ENCODE measurements at places on chromosomes 7 and 10. TPM values are rescaled to one million over a fixed set of nuclear protein-coding genes. Genes with fewer than 3 reads are reported as not detected.

PRTFDC1 gene
- total RNA-seq, result 2.9 TPM

ZFAND4 gene
- total RNA-seq, result 21.1 TPM

ENTPD1 gene
- 150 TPM for total RNA-seq

MGMT gene
- 17.0 TPM for total RNA-seq

ARMH3 gene
- 25.9 TPM for total RNA-seq

VPS37D gene
- total RNA-seq, result not detected

GRCh38 chr7:47704936-47705335, 123.0 kb upstream of the TNS3 start:
- no peaks in the 10 kb centered on the region for H3K36me3 ChIP-seq
- no peak overlapping the region for H3K27ac ChIP-seq
- no peak overlapping the region for H3K4me3 ChIP-seq
- DNase-seq, result no peak
- H3K27me3 ChIP-seq, result no peaks in the 10 kb centered on the region

GRCh38 chr10:33749067-33749735, 414.7 kb upstream of the NRP1 start:
- H3K4me1 ChIP-seq, result no peaks in the 10 kb centered on the region
- no peaks in the 10 kb centered on the region for H3K27me3 ChIP-seq
- no peak for DNase-seq
- H3K27ac ChIP-seq, result no peak overlapping the region
- H3K36me3 ChIP-seq, result no peaks in the 10 kb centered on the region

TAC1 gene
- total RNA-seq, result not detected

- H3K4me3 ChIP-seq, result no peak overlapping the region
- no peak for DNase-seq
- peaks cover 36% of the 10 kb centered on the region for H3K27me3 ChIP-seq
- H3K36me3 ChIP-seq, result no peaks in the 10 kb centered on the region
- no peak overlapping the region for H3K27ac ChIP-seq
These were observed 81.2 kb downstream of the MKX start for GRCh38 chr10:27664461-27664860.

CCDC172 gene
- not detected for total RNA-seq

DNA sequence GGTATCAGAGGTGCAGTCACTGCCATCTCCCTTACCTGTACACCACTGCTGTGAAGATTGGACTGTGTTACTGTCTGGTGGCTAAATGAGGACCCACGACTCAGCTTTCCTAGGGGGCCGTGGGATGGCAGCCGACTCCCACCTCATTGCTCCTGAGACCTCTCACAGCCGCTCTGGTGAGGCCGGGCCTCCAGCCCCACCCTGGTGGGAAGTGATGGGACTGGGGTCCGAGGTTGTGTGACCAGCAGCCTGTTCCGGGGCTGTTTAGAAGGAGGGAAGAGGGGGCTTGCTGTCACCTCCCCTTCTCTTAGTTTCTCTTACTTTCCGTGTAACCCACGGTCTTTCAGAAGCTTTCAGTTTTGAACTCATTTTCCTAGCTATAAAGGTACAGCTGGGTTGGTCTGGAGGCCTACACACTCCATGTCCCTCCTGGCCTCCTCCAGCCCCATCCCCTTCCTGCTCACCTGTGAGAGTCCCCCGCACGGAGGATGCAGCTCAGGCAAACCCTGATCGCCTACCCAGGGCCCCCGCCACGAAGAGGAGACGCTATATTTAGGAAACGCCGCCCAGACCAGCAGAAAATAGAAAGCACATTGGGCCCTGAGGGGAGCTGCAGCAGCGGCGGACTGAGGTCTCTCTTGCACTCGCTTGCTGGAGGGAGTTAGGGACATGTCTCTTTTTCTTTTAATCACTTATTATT, 4.6 kb downstream of the EMX2 start:
- DNase-seq, result no peak
- H3K27me3 ChIP-seq, result peaks cover 90% of the 10 kb centered on the region
- no peak overlapping the region for H3K27ac ChIP-seq
- H3K36me3 ChIP-seq, result peaks cover 3% of the 10 kb centered on the region

- H3K4me3 ChIP-seq, result no peak overlapping the region
- H3K36me3 ChIP-seq, result peaks cover 3% of the 10 kb centered on the region
- H3K27me3 ChIP-seq, result no peaks in the 10 kb centered on the region
- DNase-seq, result no peak
- no peak overlapping the region for H3K27ac ChIP-seq
These were observed 9.9 kb downstream of the LRRC4 start for GRCh38 chr7:128021366-128021765.

- DNase-seq, result no peak
- H3K4me1 ChIP-seq, result no peaks in the 10 kb centered on the region
- H3K27ac ChIP-seq, result no peak overlapping the region
- no peak overlapping the region for H3K4me3 ChIP-seq
- no peaks in the 10 kb centered on the region for H3K36me3 ChIP-seq
These were observed 15.2 kb upstream of the LBX1 start for GRCh38 chr10:101244321-101245050.

DNA sequence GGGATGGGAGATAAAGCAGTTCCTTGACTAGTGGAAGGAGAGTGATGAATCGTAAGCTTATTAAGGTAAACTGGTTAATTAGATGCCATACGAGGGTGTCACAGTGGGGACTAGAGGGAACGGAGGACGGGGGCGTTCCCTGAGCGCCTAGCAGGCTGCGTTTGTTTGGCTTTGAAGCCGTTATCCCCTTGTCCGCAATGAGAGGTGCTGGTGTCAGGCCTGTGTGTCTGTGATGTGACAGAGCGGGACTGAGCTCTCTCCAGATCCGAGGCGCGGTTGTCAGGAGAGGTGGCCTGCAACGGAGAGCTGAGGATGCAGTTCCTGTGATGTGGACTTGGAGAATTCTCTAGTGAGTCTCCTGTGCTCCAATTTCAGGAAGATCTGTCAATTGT, 60.0 kb upstream of the PRPS1L1 start:
- H3K27ac ChIP-seq, result no peak overlapping the region
- H3K4me3 ChIP-seq, result peak overlapping the region; percentile 57
- H3K27me3 ChIP-seq, result peaks cover 52% of the 10 kb centered on the region
- peaks cover 7% of the 10 kb centered on the region for H3K4me1 ChIP-seq
- DNase-seq, result no peak

GRCh38 chr10:93462881-93463280, 19.3 kb downstream of the MYOF start:
- peaks cover 22% of the 10 kb centered on the region for H3K4me1 ChIP-seq
- peak overlapping the region; percentile 19 for H3K4me3 ChIP-seq
- H3K27me3 ChIP-seq, result no peaks in the 10 kb centered on the region
- H3K36me3 ChIP-seq, result peaks cover 5% of the 10 kb centered on the region
- DNase-seq, result peak; percentile 84
- H3K27ac ChIP-seq, result peak overlapping the region; percentile 84

ECHS1 gene
- 34.0 TPM for total RNA-seq

GRCh38 chr10:28457110-28457509, 75.8 kb upstream of the WAC start:
- H3K27me3 ChIP-seq, result peaks cover 32% of the 10 kb centered on the region
- H3K4me1 ChIP-seq, result no peaks in the 10 kb centered on the region
- no peak for DNase-seq
- no peak overlapping the region for H3K27ac ChIP-seq
- no peak overlapping the region for H3K4me3 ChIP-seq

DNA sequence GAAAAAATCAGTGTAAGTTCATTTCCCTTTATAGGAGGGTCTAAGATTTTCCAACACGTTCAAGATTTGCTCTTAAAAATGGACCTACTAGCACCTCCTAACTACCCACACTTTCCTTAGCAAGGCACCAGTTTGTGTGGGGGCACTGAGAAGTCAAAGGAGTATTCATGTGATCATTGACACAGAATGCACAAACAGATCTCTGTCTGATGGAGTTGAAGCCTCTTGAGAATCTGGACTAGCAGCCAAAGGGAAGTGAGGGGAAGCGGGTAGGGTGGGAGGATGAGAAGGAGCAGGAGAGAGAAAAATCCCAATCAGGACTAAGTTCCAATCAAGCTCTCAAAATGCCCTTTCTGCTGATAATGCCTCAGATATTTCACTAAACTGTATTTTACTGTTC, 4.1 kb downstream of the MMS19 start:
- peaks cover 40% of the 10 kb centered on the region for H3K4me1 ChIP-seq
- no peaks in the 10 kb centered on the region for H3K27me3 ChIP-seq
- no peak for DNase-seq
- no peak overlapping the region for H3K4me3 ChIP-seq
- peaks cover 10% of the 10 kb centered on the region for H3K36me3 ChIP-seq

DNA sequence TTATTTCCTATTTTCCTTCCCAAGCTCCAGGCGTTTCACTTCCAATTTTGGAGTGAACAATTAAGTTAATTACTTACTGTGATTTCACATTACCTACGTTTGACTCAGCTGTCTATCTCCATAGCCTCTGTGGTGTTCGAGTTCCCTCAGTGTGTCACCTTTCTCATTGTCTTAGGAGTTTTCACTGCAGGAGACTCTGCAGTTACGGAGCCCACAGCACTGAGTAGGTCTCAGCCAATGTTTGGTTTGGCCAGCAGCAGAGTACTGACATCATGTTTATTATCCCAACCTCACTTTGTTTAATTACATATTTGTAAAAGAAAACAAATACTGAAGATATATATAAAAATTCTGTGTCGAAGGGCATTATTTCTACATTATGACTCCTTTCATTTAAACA, 1123.9 kb downstream of the CNTNAP2 start:
- no peak overlapping the region for H3K4me3 ChIP-seq
- H3K27ac ChIP-seq, result no peak overlapping the region
- no peak for DNase-seq
- no peaks in the 10 kb centered on the region for H3K36me3 ChIP-seq
- H3K4me1 ChIP-seq, result no peaks in the 10 kb centered on the region

DNA sequence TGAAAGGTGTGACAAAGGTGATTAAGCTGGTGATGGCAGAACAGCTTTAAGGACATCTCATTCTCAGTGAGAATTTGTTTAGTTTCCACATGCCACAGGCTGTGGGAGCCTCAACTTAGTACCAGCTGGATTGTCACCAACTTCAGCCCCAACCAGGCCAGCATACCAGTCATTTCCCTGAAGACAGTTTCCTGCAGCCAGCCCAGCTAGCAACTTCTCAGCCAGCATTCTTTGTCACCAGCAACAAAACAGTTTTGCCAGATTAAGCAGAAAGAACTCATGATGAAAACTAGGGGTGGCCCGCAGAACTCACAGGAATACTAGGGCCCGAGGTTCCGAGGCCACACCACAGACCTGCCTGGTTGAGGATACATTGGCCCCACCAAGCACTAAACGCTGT, 68.8 kb upstream of the UNC5B start:
- DNase-seq, result no peak
- H3K36me3 ChIP-seq, result no peaks in the 10 kb centered on the region
- no peak overlapping the region for H3K4me3 ChIP-seq
- no peak overlapping the region for H3K27ac ChIP-seq
- H3K4me1 ChIP-seq, result no peaks in the 10 kb centered on the region
- peaks cover 12% of the 10 kb centered on the region for H3K27me3 ChIP-seq

DPP6 gene
- not detected for total RNA-seq

GRCh38 chr7:392822-393221, 102.9 kb downstream of the FOXL3 start:
- DNase-seq, result no peak
- no peaks in the 10 kb centered on the region for H3K27me3 ChIP-seq
- no peak overlapping the region for H3K4me3 ChIP-seq
- no peak overlapping the region for H3K27ac ChIP-seq
- H3K4me1 ChIP-seq, result no peaks in the 10 kb centered on the region

GRCh38 chr10:104035194-104036068, 50.2 kb downstream of the COL17A1 start:
- DNase-seq, result no peak
- no peaks in the 10 kb centered on the region for H3K27me3 ChIP-seq
- no peak overlapping the region for H3K4me3 ChIP-seq
- H3K27ac ChIP-seq, result no peak overlapping the region

DNA sequence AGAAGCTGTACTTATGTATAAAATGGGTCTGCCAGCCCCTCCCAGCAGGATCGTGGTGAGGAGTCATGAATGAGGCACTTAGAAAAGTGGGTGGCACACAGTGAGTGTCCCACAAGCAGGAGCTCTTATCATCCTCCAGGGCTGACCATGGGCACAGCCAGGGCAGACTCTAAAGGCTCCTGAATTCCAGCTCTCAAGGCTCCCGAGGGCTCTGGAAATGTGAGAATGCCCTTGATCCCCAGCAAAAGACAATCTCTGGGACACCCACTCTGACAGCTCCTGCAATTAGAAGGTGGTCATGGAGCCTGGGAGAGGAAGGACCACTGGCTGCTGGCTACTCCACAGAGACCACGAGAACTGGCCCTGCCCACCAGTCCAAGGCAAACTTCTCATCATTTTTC, 1.6 kb downstream of the VSTM4 start:
- no peaks in the 10 kb centered on the region for H3K36me3 ChIP-seq
- peaks cover 54% of the 10 kb centered on the region for H3K27me3 ChIP-seq
- H3K4me3 ChIP-seq, result no peak overlapping the region
- no peak for DNase-seq
- peaks cover 4% of the 10 kb centered on the region for H3K4me1 ChIP-seq

GRCh38 chr7:122038904-122039303, 105.1 kb downstream of the AASS start:
- no peak for DNase-seq
- no peaks in the 10 kb centered on the region for H3K4me1 ChIP-seq
- H3K4me3 ChIP-seq, result no peak overlapping the region
- H3K27ac ChIP-seq, result no peak overlapping the region

DNA sequence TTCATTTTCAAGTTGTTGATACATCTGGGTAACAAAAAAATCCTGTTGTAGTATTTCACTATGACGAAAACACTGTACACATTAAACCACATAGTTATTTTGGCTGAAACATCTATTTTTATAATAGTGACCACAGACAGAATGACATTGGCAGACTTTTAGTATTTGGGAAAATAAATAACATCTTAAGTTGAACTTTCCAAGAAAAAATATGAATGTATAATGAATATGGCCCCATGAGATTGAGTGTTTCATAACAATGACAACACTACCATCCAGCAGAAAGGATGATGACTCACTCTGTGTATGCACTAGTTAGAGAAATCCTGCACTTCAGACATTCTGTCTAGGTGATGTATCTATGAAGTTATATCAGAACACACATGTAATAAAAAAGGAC, 118.1 kb downstream of the SEMA3D start:
- H3K27ac ChIP-seq, result no peak overlapping the region
- DNase-seq, result no peak
- no peaks in the 10 kb centered on the region for H3K27me3 ChIP-seq

DNA sequence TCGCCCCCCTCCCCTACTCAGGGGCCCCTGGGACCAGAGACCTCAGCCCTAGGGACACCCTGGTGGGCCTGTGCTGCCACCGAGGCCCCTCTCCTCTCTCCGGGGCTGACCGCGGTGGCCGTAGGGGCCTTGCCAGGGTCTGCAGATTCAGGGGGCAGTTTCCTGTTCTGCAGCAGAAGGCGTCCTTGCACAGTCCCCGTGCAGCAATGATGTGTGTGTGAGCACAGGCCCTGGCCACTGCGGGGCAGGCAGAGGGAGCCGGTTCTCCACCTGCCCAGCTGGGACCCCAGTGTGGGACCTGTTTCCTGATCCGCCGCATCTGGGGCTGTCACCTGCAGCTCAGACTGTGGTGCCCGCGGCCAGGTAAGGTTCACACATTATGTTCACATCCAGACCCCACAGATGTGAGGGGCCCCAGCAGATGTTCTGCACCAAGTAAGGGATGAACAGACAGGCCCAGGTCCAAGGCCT, 60.7 kb upstream of the DNAJB6 start:
- no peak overlapping the region for H3K4me3 ChIP-seq
- no peaks in the 10 kb centered on the region for H3K36me3 ChIP-seq
- no peak for DNase-seq

- no peaks in the 10 kb centered on the region for H3K27me3 ChIP-seq
- no peak overlapping the region for H3K4me3 ChIP-seq
- peaks cover 12% of the 10 kb centered on the region for H3K4me1 ChIP-seq
These were observed 67.8 kb downstream of the TAF3 start for GRCh38 chr10:7886056-7886455.

- H3K27ac ChIP-seq, result no peak overlapping the region
- H3K36me3 ChIP-seq, result no peaks in the 10 kb centered on the region
- no peaks in the 10 kb centered on the region for H3K27me3 ChIP-seq
- DNase-seq, result no peak
- H3K4me3 ChIP-seq, result no peak overlapping the region
These were observed 259.5 kb downstream of the ANKRD30A start for GRCh38 chr10:37384923-37385322.
